ENCODE measurements at places on chromosomes 7 and 10. TPM values are rescaled to one million over a fixed set of nuclear protein-coding genes. Genes with fewer than 3 reads are reported as not detected.
A peak's percentile ranks its signal among the peaks of the same experiment; 100 is the strongest.

- no peak for DNase-seq
These were observed 19.5 kb upstream of the HSPA12A start for GRCh38 chr10:116761883-116762282.

DNA sequence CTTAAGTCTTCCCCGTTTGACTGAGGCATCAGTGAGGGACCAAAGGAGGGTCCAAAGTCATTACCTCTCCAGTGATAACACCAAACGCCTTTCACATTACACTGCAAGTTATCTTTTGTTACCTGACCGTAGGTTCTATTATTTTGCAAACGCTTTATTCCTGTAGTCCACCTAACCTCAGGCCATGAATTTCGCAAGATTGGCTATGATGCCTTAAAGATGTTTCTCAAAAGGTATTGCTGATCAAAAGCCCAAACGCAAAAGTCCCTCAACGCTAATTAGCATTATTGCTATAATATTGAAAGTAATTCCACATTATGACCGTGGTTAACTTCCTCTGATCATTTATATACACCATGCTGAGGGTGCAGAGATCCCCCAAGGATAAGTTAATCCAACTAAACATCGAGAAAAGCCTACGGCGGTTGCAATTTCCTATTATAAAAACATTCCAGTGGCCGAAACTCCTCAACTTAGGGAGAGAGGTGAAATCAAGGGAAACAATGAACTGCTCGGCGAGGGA is 649 bp downstream of the DNA2 start:
- no peak for DNase-seq

DNA sequence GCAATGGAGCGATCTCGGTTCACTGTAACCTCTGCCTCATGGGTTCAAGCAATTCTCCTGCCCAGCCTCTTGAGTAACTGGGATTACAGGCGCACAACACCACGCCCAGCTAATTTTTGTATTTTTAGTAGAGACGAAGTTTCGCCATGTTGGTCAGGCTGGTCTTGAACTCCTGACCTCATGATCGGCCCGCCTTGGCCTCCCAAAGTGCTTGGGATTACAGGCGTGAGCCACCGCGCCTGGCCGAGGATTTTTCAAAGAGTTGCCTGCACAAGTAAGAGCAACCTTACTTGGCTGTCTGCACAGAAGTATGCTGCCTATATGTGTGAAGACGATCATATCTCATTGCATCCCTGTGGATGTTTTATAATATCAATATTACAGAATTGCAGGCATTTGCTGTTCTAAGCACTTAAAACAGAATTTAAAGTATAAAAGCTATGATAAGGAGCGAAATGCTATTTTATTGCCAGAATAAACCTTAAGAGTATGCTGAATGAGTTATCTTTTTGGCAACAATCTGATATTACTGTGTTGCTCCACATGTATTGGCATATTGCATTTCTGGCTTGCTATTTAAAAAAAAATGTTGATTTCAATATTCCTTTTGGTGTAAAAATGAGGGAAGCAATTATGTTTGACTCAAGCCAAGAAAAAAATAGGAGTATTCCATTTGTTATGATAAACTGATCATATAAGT is 379.4 kb upstream of the SEMA3D start:
- no peak for DNase-seq

GRCh38 chr10:59991661-59992060 is 85.3 kb upstream of the CCDC6 start:
- DNase-seq = peak; percentile 6

GRCh38 chr10:1050554-1050953 is 1.6 kb upstream of the IDI1 start:
- DNase-seq = peak; percentile 75

DNA sequence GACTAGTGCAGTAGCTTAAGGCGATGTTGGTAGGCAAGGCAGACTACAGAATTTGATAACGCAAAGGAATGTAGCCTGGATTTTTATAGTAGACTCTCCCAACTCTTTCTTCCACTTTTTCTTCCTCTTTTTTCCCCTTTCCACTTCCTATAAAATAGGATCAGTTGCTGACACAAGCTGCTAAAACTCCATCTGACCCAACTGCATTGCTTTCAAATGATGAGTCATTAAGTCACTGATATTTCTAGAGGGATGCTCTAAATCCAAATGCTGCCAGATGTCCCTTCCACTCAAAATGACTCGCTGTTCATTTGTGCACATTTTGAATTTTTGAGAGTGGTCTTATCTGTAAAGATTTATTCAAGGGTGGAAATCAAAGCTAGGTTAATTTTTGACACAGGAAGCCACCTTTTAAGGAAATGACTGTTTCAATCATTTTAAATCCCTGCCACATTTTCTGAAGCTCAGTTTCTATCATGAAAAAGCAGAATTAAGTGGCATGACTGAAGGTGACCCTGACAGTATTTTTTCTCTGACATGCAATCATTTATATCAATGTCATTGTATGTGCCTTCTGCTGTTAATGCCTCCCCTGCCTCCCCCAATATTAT is 25.8 kb upstream of the SFMBT2 start:
- no peak for DNase-seq

DNA sequence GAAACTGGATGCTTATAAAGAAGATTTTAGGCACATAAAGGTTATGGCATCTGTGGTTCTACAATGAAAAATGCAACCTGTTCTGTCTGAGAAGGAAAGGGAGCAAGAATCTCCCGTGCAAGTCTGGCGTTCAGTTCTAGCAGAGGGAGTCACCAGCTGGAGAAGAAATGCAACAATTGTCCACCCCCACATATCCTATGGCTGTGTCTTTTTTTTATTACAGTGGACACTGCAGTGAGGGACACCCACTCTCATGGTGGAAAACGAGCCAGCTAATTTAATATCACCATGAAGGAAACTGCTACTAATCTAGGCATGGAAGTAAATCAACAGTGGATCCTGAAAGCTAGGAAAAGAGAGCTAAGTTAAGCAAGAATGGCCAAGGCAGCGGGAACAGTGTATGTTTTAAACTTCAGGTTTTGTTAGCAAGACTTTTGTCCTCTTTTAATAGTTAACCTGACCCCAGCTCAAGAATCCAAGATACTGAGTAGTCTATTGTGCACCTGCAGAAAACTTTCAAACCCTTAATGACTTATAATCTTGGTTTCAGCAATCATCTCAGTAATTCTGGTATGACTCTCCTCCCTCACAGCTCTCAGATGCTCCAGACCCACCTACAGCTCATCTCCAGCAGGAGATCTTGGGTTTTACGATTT is 149.3 kb downstream of the FGFR2 start:
- no peak for DNase-seq

MOGAT3 gene
- total RNA-seq = not detected

RET gene
- total RNA-seq = 0.16 TPM

CDK6 gene
- total RNA-seq = 41.1 TPM
